ENCODE measurements at places on chromosomes 11 and 22.

GRCh38 chr11:128663824-128664223, 30.0 kb upstream of the FLI1 start:
- DNase-seq = no peak

DNA sequence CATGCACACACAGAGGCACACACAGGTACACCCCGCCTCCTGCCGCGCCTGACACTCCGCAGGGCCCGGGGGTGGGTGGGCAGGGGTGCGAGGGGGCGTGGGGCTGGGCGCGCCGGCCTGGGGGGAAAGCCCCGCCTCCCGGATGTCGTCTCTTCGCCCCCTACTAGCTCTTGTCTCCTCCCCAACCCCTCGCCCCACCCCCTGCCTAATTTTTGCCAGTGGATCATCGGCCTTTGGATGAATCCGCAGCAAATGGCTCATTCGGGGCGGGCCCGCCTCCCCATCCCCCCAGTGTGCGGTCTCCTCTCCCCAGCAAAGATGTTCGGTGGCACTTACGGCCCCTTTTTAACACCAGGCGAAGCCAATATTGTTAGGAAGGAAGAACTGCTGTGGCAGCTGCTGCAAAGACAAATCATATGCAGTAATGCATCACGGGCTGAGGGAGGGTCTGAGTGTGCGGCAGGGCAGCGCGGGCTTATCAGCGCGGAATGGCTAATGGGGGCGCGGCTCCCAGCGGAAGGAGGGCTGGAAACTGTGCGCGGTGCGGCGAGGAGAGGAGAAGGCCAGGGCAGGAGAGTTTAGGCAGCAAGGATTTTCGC, 13.4 kb upstream of the NECTIN1 start:
- no peak for DNase-seq

DNA sequence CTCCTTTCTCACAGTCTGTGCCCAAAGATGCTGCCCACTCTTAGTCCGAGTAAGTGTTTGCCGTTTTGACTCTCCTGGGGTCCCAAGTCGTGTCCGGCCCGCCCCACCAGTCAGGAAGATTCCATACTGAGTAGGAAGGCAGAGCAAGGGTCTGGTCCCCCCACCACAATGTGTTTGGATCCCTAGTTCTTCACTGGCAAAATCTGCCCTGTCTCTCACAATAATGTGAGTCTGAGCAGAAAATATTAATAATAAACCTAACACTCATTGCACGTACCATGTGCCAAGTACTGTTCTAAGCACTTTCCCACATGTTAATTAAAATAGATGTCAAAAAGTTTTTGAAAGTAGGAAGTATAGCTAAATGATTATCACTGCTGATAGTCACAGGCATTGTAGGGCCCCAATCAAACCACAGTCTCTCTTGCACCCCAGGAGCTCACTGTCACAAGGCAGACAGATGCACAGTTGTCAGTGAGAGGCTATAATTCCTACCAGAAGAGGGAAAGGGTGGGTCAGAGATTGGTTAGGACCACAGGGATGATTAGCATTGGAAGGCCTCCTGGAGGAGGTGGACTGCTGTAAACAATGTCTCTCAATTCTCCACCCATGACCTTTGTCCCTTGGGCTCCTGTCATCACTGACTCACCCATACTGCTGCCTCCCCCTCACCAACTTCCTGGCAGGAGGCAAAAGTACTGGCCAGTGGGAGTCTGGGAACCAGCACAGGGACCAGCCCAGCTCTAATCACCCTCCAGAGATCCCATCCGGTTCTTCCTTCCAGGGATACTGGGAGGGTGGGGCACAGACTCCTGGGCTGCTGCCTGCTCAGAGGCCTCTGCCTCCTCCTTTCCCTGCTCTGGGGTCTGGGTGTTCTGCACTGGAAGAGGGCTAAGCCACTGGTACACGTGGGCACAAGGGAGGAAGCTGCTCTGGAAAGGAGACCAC, 1.0 kb upstream of the POLD4 start:
- DNase-seq = no peak

GRCh38 chr11:20131788-20132666, 28.2 kb downstream of the DBX1 start:
- DNase-seq = no peak

DNA sequence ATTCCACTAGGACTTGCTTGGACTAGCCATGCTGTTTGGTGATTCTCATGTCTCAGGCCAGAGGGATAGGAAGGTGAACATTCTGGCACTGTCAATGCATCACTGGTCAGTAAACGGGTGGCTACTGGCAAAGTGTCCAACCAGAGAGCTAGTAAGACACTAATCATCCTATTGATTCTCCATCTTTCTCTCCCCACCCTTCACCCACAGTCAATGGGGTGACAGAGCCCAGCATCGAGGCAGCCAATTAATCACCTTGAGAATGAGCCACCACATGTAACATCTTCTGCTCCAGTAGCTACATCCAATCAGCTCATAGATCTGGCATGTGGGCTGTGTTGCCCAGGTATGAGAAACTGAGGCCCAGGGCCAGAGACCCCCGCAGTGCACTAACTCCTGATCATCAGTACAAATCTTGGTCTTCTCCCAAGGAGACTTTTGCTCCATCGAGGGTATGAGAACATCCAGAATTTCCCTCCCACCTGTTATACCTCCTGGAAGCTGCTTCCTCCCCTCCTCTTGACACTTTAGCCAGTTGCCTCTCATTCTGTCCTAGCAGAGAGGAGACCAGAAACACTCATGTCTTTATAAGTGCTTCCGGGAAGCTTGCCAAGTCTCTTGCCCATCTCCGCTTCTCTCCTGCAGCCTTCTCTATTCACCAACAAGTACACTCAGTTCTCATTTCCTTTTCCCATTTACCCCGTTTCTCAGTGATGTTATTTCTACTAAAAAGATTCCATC, 17.0 kb downstream of the HTR3A start:
- no peak for DNase-seq

DNA sequence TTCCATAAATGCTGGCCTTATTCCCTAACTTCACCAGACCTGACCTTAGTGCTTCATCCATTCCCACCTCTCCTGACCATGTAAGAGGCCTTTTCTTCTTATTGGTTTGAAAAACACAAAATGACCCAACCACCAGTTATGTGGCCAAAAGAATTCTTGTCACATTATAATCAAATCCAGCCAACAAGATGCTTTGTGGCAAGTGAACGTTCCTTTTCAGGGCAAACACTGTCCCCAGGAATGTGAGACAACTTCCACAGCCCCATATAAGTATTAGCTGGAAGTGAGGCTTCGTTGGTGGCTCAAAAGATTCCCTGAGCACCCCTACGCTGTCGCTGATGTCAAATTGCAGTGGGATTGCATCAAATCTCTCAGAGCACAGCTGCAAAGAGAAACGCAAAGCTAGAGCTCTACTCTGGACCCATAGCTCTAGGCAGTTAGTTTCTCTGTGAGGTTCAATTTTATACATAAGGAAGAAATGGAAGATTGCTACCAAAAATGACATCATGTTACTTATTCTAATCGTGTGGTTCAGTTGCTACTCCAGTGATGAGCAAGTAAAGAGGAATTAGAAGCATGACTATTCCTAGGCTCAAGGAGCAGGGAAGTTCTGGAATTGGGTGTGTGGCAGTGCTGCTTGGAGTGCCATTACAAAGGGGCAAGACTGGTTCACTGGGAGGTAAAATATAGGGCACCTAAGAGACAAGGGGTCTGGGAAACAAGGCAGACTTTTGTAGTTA, 26.1 kb downstream of the GLYATL1 start:
- DNase-seq = no peak

- no peak for DNase-seq
These were observed 19.2 kb downstream of the PIM3 start for GRCh38 chr22:49979587-49980264.

DNA sequence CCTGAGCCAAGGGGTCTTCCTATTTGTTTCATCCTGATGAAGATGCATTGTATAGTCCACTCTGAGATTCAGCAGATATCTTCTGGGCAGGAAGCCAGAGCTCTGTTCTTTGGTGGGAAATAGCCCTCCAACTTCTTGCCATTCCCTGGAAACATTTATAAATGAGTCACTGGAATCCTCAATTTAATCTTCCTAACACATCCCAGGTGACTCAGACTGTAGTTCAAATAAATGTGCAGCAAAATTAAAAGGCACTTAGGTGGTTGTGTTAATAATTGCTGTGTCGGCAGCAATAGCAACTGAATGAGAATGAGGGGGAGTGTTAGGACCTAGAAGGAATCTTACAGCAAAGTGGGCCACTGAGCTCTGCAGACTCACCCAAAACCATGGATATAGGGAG, 108.6 kb downstream of the INSC start:
- no peak for DNase-seq

DNA sequence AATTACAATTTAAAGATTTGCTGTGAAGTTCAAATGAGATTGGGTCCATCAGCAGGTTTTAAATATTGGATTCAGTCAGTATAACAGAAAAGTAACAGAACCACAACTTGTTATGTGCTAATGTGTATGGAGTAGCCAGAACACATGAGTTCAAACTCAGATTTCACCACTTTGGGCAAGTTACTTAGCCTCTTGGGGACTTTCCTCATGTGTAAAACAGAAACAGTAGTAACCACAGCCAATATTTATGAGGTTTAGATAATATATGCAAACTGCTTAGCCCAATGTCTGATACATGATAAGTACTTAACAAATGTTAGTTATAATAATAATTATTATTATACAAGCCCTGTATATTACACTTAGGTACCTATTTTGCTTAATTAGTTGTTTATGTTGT, 21.8 kb upstream of the SLC5A12 start:
- DNase-seq = no peak

DNA sequence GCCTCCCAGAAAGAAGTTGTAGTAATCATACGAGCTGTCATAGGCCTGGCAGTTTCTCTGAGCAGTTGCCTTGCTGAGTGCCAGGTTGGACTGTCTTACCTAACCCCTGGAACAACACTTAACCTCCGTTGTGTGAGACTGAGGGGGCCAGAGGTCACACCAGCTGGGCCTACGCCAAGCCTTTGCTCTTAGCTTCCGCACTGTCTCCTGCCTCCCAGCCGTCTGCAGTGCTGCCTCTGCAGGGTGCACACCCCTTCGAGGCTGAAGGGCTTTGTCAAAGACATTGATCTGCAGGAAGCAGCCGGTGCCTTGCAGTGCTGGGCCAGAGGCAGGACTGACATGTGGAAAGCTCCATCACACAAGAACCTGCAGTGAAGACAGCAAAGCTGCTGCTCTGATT, 16.7 kb downstream of the TAB1 start:
- DNase-seq = no peak

GRCh38 chr11:35736952-35737351, 74.4 kb downstream of the TRIM44 start:
- DNase-seq = no peak

GRCh38 chr11:88418508-88418907, 81.0 kb upstream of the CTSC start:
- no peak for DNase-seq

GRCh38 chr11:69201066-69201365, 45.3 kb downstream of the SMIM38 start:
- DNase-seq = no peak

GRCh38 chr11:130431801-130432200, 3.4 kb upstream of the ADAMTS8 start:
- DNase-seq = no peak

DNA sequence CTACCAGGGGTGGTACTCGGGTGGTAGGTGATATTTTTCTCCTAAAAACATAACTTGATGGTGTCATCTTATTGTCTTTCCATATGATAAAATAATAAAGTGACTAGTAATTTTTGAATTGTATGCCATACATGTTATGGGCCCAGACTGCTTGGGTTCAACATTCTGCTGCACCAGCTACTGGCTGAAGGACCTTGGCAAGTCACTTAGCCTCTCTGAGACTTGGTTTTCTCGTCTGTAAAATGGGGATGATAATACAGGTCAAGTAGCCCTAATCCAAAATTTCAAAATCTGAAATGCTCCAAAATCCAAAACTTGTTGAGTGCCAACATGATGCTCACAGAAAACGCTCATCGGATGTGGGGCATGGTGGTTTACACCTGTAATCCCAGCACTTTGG, 35.6 kb upstream of the TFIP11 start:
- DNase-seq = no peak

DNA sequence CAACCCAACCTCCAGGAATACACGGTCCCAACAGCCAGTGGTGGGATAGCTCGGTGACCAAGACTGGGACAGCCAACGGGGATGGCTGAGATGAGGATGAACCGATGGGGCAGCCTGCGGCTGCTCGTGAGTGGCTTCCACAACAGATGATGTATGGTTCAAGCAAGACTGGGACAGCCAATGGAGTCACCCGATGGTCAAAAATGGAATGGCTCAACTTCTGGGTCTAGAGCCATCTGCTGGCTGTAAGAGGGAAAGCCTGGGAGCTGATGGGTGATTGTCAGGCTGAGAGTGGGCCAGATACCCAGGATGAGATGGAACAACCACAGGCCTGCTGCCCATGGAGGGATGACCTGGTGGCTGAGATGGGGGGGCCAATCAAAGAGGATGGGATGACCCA, 35.5 kb downstream of the SYT7 start:
- no peak for DNase-seq

DNA sequence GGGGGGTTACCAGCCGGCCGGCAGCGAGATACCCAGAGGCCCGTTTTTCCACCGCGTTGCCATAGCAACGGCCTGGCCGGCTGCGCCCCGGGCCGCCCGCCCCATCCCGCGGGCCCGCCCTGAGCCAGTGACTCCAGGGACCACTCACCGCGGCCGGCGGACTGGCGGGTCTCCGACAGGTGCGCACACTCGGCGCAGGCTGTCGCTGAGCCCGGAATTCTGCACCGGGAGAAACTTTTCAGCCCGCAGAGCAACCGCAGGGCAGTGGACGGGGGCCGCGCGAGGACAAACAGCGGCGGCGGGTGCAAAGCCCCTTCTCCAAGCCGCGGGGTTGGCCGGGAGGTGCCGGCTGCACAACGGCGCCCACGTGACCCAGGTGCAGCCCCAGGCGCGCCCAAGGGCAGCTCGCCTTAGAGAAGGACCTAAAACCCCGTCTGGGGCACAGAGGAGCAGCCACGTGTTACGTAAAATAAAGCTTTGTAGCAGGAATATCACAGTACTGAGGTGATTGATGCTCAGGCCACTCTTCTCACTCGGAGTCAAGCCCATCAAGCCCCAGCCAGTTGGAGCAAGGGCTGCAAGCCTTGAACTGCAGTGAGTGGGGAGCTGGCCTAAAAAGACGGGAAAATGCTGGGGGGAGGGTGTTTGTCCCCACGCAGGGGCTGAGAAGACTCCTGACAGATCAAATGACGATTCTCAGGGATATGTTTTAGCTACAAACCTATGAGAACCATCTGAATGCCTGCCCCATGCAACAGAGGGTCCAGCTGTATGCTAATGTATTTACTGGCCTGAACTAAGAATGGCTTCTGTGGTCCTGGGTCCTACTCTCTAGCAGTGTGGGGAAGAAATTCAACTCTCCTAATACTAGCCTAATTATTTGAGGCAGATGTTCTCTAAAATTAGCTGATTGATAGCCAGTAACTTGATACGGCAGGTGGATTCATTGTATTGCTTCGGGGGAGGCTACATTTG, at the start of gene STK33:
Gene STK33 (minus strand): TSS at position 294 of the 975 bp plus-strand sequence. CDS start 119,323 bp downstream, outside the sequence.
- no peak for DNase-seq

DNA sequence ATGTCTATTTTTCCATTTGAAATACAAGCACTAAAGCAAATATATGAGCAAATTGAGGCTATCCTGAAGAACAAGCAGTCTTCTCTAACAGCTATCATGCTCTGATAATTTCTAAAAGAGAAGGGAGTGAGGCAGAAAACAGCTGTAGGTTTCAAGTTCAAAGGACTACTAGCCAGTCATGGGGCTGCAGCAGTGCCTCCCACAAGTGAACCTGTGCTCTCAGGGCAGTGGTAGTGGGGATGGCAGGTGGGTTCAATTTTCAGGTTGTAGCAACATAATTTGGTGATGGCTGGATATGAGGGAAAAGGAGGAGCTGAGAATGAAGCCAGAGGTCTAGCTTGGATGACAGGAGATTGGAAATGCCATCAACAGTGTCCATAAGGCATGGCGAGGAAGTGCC, 93.5 kb upstream of the ARHGAP20 start:
- DNase-seq = no peak

GRCh38 chr11:304915-305843, 2.4 kb upstream of the IFITM2 start:
- DNase-seq = no peak
